ENCODE measurements at places on chromosomes 7 and 10.

- DNase-seq = no peak
Measured at GRCh38 chr7:138325434-138325833, 134.6 kb upstream of the TRIM24 start.

GRCh38 chr10:129969911-129970464 is 5.9 kb upstream of the EBF3 start:
- no peak for DNase-seq

- no peak for DNase-seq
Measured at GRCh38 chr10:117666166-117666565, 123.6 kb downstream of the EMX2 start.

- DNase-seq = no peak
Measured at GRCh38 chr7:70033226-70033625, 435.0 kb downstream of the AUTS2 start.

DNA sequence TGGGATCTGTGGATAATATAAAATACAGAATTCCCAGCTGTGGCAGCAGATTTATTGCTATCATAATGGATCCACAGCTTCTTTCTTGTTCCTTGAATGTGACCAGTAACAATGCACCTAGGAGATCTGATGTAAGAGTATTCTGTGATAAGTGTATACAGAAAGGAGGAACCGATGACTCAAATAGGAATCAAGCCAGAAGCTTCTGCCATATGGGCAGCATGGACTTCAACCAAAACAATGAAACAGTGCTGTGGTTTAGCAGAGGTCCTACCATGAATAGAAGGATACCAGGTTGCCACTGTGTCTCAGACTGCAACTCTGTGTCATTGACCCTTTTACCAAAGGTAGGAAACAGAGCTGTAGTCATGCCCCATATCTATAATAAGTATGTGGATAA is 81.8 kb downstream of the PTPRZ1 start:
- no peak for DNase-seq

DNA sequence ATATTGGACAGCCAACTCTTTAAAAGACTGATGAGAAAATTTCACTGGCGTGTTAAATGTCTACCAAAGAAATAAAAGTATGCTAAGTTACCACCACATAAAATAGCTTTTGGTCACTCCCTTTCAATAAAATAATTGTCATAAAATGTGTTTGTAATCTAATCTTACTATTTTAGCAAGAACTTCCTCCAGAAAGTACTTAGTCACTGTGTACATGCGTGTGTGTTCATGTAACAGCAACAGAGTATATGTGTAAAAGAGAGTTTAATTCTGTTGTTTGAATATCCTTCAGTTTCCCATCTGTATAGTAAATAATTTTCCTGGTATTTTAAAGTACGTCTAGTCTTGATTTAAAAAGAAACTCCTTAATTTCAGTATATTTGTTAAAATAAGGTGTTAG is 35.0 kb upstream of the WASL start:
- DNase-seq = no peak

GRCh38 chr10:58755677-58756076 is 243.0 kb downstream of the BICC1 start:
- DNase-seq = no peak

DNA sequence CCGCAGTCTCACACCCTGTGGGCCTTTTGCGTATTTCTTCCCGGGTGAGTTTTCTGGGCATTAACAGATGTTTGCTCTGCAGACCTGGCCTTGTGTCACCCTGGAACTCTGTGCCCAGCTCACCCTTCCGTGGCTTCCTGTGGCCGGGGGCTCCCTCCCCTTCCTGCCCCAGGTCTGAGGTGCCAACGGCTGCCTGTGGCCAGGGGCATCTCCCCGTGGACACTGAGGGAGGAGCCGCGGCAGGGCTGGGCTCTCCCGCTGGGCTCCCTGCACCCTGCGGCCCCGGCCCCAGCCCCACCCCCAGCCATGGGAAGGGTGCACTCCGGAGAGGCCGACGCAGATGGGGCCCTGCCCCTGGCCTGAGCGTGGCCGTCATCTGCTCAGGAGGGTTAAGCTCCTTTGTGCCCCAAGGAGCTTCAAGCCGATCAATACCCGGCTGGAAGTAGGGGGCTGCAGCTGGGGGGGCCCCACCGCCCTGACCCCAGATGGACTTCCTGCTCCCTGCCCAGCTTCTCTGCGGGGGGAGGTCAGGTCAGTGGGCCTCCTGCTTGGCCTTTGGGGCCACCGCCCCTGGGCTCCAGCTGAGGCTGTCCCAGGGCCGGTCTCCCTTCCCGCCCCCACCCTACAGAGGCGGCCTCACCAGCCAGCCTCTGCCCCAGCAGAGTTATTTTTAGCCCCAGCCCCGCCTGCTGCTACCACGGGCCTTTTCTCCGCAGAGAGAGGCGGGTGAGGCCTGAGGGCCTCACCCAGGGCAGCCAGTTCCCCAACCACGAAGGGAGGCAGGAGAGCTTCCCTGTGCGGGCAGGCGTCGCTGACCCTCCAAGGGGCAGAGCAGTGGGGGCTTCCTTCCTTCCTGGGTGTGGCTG is 24.2 kb downstream of the PWWP2B start:
- no peak for DNase-seq

DNA sequence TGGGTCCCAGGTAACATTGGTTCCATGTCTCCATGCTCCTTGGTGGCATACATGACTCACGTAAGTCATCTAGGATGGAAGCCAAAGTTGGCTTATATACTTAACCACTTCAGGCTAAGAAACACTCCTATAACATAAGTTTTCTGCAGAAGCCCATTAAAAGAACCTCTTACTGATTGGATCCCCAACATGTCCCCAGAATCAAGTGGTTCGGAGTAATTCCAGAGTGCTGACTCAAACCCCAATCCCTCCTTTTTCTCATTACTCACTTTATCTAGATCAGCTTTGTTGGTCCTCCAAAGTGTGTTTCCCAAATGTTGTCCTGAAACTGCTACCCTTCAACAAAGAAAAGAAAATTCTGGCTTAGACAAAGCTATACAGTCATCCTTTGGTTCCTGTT is 10.1 kb upstream of the ATOH7 start:
- DNase-seq = no peak

DNA sequence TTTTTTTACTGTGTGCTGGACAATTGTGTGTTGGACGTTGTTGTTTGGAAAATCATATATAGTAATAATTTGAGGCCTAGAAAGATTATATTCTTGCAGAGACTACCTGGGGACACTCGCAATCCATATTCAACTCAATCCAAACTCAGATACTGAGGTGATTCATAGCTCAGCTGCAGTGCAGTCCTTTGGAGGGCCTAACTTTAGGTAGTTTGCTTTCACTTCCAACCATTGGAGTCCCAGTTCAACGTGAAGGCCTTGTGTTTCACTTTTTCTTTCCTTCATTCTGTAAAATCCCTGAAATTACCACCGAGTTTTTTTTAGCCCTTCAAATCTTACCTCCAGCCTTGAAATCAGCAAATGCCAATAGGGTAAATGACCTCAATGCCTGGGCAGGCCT is 32.3 kb downstream of the ATRNL1 start:
- no peak for DNase-seq

DNA sequence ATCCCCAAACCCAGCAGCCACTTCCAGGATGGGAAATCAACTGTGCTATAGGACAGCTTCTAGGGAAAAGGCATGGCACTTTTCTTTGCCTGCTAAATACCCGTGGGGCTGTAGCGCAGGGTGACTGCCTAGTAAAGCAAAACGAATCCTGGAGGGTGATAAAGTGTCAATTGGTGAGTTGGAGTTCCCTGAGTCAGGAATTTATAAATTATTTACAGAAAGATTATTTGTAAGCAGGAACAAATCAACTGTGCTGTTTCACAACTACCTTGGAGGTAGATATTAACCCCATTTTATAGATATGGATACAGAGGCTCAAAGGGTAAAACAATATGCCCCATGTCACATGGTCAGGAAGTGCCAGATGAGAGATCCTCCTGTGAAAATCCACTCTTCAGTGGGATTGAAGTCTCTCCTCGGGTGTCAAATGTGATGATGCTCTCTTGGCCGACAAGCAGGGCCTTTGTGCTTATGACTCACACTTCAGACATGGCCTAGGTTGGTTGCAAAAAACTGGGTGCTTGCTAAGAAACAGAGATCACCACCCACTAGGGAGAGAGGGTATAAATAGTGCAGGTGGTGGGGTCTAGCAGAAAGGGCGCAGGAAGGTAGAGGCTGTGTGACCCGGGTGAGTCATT is 383.2 kb upstream of the ZMIZ1 start:
- DNase-seq = no peak

GRCh38 chr10:127318396-127318795 is 122.0 kb upstream of the INSYN2A start:
- DNase-seq = no peak

DNA sequence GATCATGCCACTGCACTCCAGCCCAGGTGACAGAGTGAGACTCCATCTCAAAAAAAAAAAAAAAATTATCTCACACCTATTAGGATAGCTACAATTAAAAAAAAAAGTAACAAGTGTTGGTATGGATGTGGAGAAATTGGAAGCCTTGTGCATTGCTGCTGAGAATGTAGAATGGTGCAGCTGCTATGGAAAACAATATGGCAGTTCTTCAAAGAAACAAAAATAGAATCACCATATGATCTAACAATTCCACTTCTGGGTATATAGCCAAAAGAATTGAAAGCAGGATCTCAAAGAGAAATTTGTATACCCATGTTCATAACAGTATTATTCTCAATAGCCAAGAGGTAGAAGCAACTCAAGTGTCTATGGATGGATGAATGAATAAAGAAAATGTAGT is 143.6 kb upstream of the PRR15 start:
- no peak for DNase-seq

DNA sequence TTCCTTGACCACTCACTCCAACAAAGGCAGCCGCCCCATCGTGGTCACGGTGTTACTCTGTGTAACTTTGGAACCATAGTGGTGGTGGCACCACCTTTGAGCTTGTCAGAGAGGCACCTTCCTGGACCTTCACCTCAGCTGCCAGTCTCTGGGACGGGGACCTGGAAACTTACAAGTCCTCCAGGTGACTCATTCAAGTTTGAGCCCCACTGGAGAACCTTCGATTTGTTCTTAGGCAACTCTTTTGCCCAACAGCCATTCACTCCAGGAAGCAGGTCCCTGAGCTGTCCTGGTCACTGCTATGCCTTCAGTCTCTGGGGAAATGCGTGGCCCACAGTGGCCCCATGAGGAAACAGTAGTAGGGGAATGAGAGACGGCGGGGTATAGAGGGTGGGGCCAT is 17.2 kb downstream of the STX1A start:
- DNase-seq = no peak

DNA sequence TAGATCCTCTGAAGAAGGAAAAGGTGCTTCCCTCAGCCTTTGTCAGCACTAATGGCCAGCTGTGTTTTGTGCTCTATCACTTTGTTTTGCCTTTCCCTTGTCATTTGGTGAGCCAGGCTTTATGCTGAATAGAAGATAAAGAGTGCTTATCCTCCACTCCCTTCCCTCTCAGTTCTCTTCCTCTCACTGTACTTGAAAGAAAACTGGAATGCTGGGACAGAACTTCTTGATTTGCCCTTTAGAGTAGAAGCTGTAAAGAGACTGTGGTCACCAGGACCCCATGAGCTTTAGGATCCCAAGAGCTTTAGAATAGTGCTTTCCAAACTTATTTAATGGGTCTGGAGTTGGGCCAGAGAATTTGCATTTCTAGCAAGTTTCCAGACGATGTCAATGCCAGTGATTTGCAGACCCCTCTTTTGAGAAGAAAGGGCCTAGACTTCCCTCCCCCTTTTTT is 81.4 kb downstream of the LRRC4 start:
- no peak for DNase-seq

Data from activated CD4-positive, CD25-positive, alpha-beta regulatory T cell (primary cell).